T-helper 17 cell (primary cell): ENCODE measurements at places on chromosomes 12 and 14.

GRCh38 chr12:43856972-43857371 lies 21.1 kb downstream of the TMEM117 start:
- no peak for DNase-seq

- DNase-seq, result no peak
Observed at GRCh38 chr14:74203639-74204038, 35.6 kb upstream of the VSX2 start.

GRCh38 chr14:23414906-23415820 lies 7.1 kb upstream of the MYH6 start:
- DNase-seq, result no peak

DNA sequence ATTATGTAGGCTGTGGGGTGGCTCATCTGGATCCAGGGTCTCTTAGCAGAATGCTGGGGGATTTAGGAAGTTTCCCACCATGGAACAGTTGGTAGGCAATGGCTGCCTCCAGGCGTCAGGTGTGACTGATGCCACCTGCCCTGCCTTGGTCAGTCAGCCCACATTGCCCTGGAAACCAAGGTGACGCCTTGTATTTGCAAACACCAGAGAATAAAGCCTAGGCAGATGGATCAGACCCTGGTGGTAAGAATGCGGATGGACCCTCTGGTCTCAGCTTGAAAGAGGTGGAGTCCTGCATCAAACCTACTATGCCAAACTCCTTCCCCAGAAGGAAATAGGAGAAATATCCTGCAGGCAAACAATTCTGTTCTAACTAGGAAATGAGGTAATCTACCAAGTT lies 38.2 kb downstream of the NCKAP5L start:
- no peak for DNase-seq

DNA sequence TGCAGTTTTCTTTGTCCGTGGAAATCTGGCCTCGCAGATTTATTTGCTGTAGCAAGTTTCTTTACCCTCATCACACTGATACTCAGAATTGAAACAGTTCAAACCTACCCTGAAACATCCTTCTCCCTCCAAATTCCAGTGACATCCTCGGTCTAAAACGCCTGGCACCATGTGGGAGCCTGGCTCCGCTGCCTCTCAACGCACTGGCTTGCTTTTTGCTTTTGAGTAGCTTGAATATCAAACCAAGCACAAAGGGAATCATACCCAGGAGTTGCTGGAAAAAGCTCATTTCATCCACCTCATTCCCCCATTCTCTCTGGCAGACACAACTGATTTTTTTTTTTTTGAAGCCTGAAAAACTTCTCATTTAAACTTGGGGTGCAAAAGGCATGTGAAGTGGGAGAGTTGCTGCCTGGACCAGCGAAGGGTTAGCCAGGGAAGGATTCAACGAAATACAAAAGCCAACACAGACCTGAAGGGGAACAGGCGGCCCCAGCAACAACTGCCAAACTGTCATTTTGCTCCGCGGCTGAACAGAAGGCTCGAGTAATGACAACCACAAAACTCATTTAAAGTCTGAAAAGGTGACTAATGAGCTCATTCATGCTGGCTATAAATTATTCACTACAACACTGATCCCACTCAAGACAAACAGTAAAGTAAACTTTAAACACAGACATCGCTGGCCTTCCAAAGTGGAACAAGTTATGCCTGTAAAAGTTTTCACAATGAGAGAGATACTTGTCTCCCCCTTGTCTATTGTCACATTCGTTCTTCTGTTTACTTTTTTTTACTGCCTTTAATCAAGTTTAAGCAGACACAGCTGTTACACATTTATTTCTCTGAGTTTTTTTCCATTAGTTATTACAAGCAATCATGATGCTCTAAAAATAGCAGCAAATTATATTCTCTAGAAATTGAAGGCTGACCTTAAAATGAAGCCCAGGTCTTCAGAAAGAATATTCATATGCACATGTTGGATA lies 12.5 kb upstream of the FOXN3 start:
- no peak for DNase-seq
